ENCODE measurements at places on chromosomes 12 and 14. TPM values are rescaled to one million over a fixed set of nuclear protein-coding genes. Genes with fewer than 3 reads are reported as not detected.

Gene C14orf132
- 13.5 TPM for total RNA-seq

Gene GPD1
- total RNA-seq, result not detected

Gene DIO2
- total RNA-seq, result 14.1 TPM

Gene NPFF
- not detected for total RNA-seq

Gene ADAMTS20
- total RNA-seq, result under 0.01 TPM

Gene INHBC
- not detected for total RNA-seq

Gene ASCL1
- not detected for total RNA-seq

Gene SMCO2
- total RNA-seq, result 0.14 TPM

Gene OR6C75
- total RNA-seq, result not detected

Gene CNTN1
- 0.65 TPM for total RNA-seq

Gene SLC4A8
- total RNA-seq, result 0.28 TPM

Gene MIA2
- total RNA-seq, result 11.9 TPM

Gene NKX2-1
- not detected for total RNA-seq

Gene PRR4
- 0.37 TPM for total RNA-seq

Gene SERPINA9
- total RNA-seq, result not detected

Gene SYCP3
- 0.14 TPM for total RNA-seq

Gene GSC
- 0.71 TPM for total RNA-seq

Gene GLT1D1
- not detected for total RNA-seq

Gene SLC6A12
- not detected for total RNA-seq

Gene B4GALNT3
- total RNA-seq, result not detected

Gene LRRC74A
- not detected for total RNA-seq

Gene ACOT6
- total RNA-seq, result not detected

Gene PLEKHG7
- not detected for total RNA-seq

Gene PIANP
- not detected for total RNA-seq

Gene SLC6A15
- 17.6 TPM for total RNA-seq

Gene TSHR
- not detected for total RNA-seq

Gene TEP1
- 16.0 TPM for total RNA-seq

Gene SDR9C7
- not detected for total RNA-seq

Gene NOPCHAP1
- total RNA-seq, result 6.3 TPM

Gene RASSF9
- total RNA-seq, result 0.85 TPM

Gene MYF6
- not detected for total RNA-seq

Gene GPR135
- total RNA-seq, result 2.1 TPM

Data from smooth muscle cell of bladder (primary cell).